Osteocyte (in vitro differentiated cells): ENCODE measurements at places on chromosomes 2 and 18. TPM values are rescaled to one million over a fixed set of nuclear protein-coding genes. Genes with fewer than 3 reads are reported as not detected.

Gene RAB17
- 3.9 and 5.2 TPM in 2 replicates for total RNA-seq

- H3K4me1 ChIP-seq, result peaks cover 15% of the 10 kb centered on the region
- H3K27ac ChIP-seq, result no peak overlapping the region
- no peaks in the 10 kb centered on the region for H3K27me3 ChIP-seq
- H3K36me3 ChIP-seq, result peaks cover 29% of the 10 kb centered on the region
- no peak overlapping the region for H3K4me3 ChIP-seq
These were observed 209.0 kb upstream of the RAB12 start for GRCh38 chr18:8400193-8400752.

DNA sequence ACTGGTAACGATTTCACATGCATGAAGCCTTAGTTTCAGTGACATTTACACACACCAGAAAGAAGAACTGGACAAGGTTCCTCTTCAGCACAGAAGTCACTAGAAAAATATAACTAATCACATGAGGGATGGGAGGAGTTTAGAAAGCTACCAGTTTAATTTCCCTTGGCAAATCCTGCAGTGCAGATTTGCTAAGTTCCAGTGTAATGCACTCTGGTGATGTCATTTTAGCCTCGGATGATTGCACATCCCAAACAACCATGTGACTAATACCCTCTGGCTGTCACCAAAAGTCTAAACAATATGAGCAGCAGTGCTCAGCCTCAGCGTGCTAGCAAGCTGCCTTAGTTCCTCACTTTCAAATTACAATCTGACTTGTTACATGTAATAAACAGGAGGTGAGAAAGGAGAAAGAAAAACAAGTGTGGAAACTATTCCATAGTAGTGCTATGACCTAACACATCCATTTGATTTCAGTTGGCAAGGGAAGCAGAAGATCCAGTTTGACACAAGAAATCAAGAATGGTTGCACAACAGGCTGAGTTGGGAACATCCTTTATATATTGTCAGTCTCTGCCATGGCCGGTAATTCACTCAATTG, 35.3 kb upstream of the PPP1CB start:
- no peaks in the 10 kb centered on the region for H3K27me3 ChIP-seq
- DNase-seq, result no peak
- no peaks in the 10 kb centered on the region for H3K36me3 ChIP-seq
- H3K4me1 ChIP-seq, result peaks cover 31% of the 10 kb centered on the region
- no peak overlapping the region for H3K4me3 ChIP-seq

- H3K27ac ChIP-seq, result no peak overlapping the region
- no peaks in the 10 kb centered on the region for H3K27me3 ChIP-seq
- no peak for DNase-seq
- no peak overlapping the region for H3K4me3 ChIP-seq
These were observed 96.6 kb downstream of the PIEZO2 start for GRCh38 chr18:11052800-11053199.

DNA sequence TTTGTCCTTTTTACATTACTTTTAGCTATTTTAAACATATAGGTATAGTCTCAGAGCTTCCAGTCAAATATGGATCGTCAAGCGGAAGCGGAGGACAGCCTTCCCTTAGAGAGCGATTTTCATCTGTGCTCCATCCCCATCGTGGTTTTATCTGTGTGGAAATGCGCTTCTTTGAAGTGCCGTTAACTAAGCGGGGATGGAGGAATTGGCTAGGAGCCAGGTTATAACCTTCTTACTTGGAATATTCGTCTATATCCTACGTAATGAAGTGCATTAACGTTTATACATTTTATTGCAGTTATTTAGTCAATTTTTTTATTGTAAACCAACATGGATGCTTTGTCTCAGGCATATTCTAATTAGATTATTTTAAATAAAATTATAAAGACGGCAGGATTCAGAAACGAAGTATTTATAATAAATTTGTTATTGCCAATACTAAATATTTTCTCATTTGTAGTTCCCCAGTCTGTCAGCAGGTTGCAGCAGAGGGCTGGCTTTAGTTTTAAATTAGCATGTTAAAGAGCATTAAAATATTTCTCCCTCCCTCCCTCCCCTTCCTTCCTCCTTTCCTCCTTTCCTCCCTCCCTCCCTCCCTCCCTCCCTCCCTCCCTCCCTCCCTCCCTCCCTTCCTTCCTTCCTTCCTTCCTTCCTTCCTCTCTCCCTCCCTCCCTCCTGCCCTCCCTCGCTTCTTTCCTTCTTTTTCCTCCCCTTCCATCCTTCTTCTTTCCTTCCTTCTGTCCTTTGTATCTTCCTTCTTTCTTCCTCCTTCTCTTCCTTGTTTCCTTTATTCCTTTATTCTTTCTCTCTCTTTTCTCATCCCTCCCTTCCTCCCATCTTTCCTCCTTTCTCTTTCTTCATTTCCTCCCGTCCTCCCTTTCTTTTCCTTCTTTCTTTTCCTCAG, 80.6 kb upstream of the DOCK10 start:
- no peaks in the 10 kb centered on the region for H3K36me3 ChIP-seq
- no peaks in the 10 kb centered on the region for H3K27me3 ChIP-seq
- DNase-seq, result no peak
- no peak overlapping the region for H3K27ac ChIP-seq
- H3K4me3 ChIP-seq, result no peak overlapping the region

- H3K27me3 ChIP-seq, result no peaks in the 10 kb centered on the region
- no peak overlapping the region for H3K4me3 ChIP-seq
- H3K4me1 ChIP-seq, result peaks cover 27% of the 10 kb centered on the region
These were observed 116.7 kb upstream of the STK17B start for GRCh38 chr2:196288006-196288538.
